CD4-positive, alpha-beta T cell treated with Interleukin-6 at 100 ng/mL for 8 hours (primary cell): ENCODE measurements at places on chromosomes 7 and 10.

DNA sequence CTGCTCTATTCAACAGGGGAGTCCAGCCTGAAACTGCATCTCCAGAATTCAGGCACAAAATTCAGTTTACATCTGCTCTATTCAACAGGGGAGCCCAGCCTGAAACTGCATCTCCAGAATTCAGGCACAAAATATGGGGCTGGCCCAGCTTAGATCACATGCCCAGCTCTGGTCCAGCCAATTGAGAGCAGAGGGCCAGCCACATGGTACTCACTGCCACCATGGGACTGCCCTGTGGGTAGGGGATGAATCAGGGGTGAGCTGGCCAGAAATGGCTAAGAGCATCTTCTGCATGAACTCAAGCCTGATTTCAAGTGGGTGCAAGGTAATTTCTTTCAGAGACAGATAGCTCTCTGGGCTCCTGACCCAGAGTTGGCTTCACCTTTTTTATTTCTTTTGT lies 156.6 kb upstream of the LYZL2 start:
- DNase-seq, result no peak

DNA sequence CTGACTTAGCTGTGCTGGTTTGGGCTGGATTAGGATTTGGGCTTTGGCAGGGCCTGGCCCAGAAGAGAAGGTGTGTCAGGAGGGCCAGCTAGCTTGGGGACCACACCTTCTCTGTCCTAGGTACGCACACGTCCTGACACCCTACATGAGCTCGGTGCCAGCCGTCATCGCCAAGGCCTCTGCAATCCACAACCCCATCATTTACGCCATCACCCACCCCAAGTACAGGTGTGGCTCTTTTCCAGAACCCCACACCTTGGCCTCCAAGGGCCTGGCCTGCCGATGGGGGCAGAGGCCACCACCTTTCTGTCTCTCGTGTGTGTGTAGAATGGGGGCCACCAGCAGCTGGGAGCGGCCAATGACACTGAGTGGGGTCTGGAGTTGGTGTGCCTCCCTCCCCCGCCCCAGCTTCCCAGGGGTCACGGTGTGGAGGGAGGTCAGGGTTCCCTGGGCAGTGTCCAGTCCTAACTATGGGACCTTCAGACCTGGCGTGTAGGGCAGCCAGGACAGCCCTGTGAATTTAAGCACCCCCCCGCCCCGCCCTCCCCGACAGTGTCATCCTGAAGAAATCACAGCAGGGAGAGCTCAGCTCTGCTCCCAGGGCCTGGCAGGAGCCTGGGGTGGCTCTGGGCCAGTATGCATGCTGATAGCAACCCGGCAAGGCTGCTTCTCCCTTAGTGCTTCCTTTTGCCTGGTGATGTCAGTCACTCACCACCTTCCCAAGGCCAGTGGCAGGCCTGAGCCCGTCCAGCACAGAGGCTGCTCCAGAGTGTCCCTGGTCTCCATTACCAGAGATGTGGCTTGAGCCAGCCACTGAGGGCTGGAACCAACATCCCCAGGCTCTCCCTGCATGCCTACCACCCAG lies 6.9 kb upstream of the LDB3 start:
- DNase-seq, result no peak

DNA sequence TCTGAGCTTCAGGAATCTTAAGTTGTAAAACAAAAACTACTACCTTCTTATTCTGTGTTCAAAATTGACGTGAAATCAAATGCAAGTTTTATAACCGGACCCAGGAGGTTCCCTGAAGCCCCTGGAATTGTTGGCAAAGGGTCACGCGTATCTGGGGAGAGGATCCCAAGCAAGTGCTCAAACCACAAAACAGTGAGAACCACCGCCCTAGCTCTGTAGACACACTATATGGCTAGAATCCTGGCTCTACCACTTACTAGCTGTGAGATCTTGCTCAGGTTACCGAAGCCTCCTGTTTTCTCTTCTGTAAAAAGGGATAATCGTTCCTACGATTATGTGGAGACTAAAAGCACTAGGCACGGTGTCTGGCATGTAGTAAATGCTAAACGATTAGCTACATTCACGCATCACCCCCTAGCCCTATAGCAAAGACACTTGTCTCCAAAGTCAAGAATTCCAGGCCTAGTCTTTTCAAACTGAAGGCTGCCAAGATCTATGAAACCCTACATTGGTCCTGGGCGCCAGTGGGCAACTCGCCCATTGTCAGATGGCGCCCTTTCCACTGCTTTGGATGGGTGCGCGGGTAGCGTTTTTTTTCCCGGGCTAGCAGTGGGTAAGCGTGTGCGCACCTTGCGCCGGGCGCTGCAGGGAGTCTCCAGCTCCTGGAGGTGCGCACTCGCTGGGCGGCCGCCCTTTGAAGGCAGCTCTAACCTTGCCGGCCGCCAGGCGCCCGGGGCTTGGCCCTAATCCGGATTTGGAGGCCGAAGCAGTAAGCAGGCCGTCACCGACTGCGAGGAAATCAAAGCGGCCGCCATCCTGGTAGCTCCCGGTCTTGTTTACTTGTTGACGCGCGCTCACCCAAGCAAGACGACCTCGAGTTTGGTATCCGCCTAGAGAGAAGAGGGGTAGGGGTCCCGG lies 11.6 kb upstream of the NKX2-3 start:
- no peak for DNase-seq

DNA sequence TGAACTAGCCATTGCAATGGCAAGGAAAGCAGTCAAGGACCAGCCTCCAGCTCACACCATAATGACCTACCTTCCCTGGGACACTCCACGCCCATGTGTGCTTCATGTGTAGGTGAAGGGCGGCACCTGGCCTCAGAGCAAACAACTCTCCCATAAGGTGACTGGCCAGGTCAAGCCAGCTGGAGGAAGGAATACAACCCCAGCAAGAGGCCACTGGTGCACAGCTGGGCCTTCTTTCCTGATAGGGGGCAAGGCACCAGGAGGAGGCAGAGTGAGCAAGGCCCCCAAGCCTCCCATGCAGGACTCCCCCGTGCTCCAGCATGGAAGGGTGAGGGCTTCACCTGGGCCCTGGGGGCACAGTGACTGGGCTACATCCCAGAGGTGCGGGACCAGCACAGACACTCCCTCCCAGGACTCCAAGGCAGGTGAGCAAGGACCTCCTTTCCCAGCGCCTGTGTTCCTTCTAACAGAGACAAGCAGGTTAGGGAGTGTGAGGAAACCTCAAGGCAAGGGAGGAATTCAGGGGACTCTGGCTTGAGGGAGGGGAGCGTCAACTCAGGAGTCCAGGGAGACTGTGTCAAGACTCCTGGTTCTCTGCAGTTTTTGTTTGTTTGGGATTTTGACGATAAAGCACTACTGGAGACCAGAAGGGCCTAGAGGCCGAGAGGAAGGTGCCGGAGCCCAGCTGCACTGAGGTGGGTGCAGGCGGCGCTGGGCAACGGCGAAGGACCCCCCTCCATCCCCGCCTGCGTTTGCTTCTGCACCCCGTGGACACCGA lies 1.7 kb downstream of the PTPRN2 start:
- no peak for DNase-seq

DNA sequence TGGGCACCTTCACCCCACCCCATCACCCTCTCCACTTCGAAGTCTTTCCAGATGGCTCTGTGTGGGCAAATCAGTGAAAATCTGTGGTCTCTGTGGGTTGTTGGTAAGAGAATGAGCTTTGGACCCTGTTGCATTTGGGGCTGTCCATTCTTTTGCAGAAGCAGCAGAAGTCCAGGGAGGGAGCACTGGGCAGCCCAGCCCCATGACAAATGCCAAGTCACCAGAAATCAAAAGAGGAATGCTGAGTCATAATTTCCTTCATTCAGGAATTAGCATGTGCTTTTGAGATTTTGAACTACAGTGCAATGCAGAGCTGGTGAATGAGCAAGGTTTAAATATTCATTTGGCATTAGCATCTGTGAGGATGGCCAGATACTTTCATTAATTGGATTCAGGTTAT lies 556.2 kb downstream of the LRMDA start:
- no peak for DNase-seq

DNA sequence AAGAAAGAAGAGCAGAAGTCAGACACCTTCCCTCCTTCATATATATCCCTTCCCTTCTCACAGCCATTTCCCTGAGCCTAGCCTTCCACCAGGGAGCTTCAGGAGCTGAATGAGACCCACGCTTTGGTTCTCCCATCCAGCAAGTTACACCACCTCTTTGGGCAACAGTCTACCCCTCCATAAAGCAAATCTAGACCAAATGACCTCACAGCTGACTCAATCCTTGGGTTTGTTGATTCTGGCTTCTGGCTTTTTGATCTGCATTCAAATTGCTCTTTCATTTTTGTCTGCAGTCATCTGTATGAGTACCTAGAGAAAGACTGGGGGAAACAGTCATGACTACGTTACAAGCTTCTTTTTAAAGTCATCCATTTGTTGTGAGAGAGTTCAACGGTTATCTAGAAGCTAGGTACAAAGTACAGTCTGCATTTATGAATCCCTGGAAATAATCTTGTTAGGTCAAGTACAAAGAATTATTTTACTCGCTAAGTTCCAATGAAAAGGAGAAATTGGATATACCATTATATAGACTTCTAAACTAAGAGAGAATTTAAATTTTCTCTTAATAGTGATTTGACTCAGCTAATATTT lies 86.3 kb downstream of the RAB11FIP2 start:
- DNase-seq, result no peak

GRCh38 chr10:110443239-110444003 lies 54.3 kb upstream of the DUSP5 start:
- no peak for DNase-seq

DNA sequence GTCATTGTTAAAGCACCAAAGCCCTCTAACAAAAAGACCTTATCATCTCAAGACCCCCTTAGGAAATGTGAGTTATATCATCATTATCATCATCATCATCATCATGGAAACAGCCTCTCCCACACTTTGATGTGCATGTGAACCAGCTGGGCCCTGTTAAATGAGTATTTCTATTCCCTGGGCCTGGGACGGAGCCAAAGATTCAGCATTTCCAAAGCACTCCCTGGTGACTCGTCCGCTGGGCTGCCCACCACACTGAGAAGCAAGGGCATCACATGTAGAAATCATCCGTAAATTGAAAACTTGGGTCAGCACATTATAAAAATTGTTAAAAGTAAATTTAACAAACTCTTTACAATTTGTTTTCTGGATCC lies 88.6 kb downstream of the PTPRN2 start:
- no peak for DNase-seq

GRCh38 chr10:70592186-70592735 lies 10.3 kb downstream of the PRF1 start:
- no peak for DNase-seq

DNA sequence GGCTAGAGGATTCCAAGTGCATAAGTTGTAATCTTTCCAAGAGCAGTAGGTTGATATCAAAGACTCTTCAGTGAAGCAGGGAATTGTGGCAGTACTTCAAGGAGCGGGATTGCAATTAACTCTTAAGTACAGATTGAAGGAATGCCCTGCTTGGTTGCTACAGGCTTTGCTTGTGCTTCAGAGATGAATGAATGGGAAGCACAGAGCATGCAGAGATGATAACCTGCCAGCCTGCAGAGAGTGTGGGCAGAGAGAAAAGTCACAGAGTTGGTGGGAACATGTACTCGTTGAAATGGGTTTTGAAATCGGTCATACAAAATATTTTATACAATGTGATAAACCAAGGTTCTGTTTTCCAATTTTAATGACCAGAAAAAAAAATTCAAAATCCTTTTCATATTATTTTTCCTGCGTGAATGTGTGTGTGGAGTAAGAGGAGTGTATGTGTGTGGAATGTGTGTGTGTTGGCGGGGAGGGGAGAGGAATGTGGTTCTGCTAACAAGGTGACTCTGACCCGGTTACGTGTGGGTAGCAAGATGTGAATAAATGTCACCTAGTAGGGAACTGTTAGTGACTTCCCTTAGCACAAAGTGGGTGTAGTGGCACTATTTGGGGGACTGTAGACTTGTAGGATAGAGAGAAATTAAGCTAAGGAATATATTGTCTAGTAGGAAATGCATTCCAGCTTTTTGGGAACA lies 697.8 kb downstream of the GATA3 start:
- DNase-seq, result no peak

- no peak for DNase-seq
These were observed 9.2 kb downstream of the CLEC2L start for GRCh38 chr7:139532636-139533155.

DNA sequence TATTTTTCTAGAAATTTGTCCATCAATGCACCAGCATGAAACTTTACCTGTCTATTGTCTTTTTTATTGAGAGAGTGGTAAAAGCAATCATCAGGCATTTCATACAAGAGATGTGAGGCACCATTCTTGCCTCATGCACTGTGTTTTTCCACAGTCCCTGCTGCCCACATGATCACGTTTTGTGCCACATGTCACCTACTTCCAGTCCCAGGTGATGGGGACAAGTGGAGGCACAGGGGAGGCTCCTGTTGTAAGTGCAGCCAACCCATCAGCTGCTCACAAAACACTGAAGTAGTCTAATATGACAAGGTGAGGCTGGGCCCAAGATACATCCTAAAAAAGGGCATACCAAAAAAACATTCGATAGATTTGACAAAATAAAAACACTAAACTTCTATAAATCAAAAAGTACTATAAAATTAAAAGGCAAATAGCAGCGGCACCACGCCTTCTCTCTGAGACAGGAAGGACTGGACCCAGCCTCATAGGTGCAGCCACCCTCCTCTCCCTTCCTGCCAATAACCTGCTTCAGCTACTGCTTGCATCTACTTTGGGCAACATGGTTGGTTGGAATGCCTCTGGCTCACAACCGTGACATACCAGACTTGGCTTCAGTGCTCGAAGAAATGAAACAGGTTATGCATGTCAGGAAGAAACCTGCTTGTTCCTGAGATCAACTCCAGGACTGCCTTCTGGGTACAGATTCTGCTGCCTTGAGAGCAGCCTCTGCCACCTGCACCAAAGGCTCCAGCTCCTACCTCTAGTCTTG lies 2.3 kb downstream of the ZC3HAV1L start:
- DNase-seq, result no peak

- DNase-seq, result no peak
These were observed 13.9 kb upstream of the CUZD1 start for GRCh38 chr10:122859527-122859926.

DNA sequence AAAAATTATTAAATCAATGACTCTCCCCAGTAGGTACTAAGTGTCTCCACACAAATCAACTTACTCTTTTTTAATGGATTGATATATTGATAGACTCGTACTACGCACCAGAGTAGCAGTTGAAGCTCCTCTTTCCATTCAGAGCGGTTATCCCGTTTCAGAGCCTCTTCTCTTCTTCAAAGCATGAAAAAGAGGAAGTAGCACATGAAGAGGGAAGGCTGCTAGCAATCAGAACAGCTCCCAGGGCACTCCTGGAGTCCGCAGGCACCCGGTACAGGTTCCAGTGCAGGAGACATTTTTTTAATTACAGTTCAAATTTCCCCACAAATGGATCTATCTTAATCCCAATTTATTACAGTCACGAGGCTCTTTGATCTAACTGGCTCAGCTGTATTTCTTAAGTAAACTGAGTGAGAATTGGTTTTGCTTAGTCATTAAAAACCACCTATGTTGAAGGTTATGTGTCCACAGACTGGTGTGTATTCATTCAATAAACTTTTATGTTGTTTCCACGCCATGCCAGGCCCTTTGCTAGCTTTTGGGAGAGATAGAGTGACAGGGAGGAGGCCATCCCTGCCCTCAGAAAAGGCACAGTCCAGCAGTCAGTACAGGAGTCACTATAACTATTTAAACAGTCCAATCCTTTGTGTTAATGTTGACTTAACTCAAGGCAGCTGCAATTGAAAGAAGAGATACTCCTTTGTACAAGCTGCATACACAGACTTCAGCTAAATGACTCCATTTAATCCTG lies 32.1 kb upstream of the CALN1 start:
- no peak for DNase-seq

GRCh38 chr7:139078911-139079310 lies 30.6 kb downstream of the ZC3HAV1 start:
- no peak for DNase-seq

- no peak for DNase-seq
These were observed 26.8 kb downstream of the ELFN1 start for GRCh38 chr7:1696671-1697498.

GRCh38 chr7:31096877-31097258 lies 44.8 kb downstream of the ADCYAP1R1 start:
- DNase-seq, result no peak
